ENCODE measurements at places on chromosomes 16 and 17. TPM values are rescaled to one million over a fixed set of nuclear protein-coding genes. Genes with fewer than 3 reads are reported as not detected.

ASPHD1 gene
- total RNA-seq, result not detected

KRT40 gene
- not detected for total RNA-seq

GDPD3 gene
- total RNA-seq, result 8.1 TPM

CCL18 gene
- total RNA-seq, result not detected

EEF2K gene
- 36.7 TPM for total RNA-seq

DNAJC7 gene
- total RNA-seq, result 97.0 TPM

BMERB1 gene
- 4.5 TPM for total RNA-seq

OR3A3 gene
- total RNA-seq, result not detected

ANKRD13B gene
- total RNA-seq, result 20.1 TPM

FOXL1 gene
- not detected for total RNA-seq

DHRS7C gene
- total RNA-seq, result not detected

CCDC144A gene
- 0.56 TPM for total RNA-seq

KCNG4 gene
- total RNA-seq, result not detected

PCGF2 gene
- total RNA-seq, result 2.5 TPM

C17orf50 gene
- total RNA-seq, result not detected

GINS2 gene
- 61.7 TPM for total RNA-seq

MYH13 gene
- not detected for total RNA-seq

ALDH3A2 gene
- 30.5 TPM for total RNA-seq

All from activated CD8-positive, alpha-beta memory T cell treated with anti-CD3 and anti-CD28 coated beads, Interleukin-2, amount 10 ng/mL, durations not matched to agents 7 days and 5 days (primary cell).